ENCODE measurements at places on chromosomes 2 and 18.

GRCh38 chr2:143808166-143808565 is 678.9 kb downstream of the ARHGAP15 start:
- no peak for DNase-seq

GRCh38 chr18:58354051-58354450 is 274.8 kb downstream of the ALPK2 start:
- no peak for DNase-seq

DNA sequence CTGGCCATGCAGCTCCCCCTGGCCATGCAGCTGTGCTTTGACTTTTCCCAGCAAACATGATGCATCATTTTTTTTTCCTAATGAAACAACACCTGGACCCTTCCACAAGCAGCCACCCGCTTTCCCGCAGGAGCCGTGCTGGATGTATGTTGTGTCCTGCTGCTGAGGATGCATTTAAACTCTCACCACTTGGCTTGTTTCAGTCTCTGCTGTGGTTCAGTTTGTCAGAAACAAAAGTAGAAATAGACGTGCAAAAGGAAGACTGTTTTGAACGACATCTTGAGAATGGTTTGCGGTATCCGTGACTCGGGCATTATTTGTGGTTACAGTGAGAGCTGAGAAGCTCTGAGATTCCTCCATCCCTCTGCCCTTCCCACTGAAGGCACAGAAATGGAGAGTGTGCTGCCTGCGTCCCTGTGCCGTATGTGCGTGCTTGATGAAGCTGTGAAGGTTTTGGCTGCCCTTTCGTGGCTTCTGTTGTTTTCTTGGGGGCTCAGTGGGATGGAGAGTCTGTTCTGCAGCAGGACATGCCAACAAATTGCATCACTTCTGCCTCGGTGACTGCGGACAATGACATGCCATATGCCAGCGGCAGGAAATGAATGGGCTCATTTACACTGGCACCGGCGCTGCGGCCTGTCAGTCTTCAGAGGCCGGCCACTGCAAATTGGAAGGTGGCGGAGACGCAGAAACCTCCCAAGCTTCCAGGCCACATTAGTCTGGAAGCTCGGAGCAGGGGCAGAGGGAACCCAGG is 417.7 kb upstream of the SALL3 start:
- no peak for DNase-seq

GRCh38 chr2:28413152-28413898 is 20.7 kb downstream of the FOSL2 start:
- no peak for DNase-seq

DNA sequence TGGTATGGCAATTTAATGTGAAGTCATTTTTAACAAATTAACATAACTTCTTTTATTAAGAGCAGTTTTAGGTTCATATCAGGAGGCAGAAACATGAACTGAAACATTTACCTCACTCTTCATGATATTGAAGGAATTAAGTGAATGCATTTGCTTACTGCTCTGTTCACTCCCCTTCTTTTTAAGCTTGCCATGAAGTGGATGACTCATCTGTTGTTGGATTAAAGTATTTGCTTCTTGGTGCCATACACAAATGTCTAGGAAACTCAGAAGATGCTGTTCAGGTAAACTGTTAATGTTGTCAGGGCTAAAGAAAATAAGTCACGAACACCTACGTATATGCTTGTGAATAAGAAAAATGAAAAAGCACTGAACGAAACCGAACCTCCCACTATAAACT is 10.2 kb upstream of the CABYR start:
- DNase-seq, result no peak

DNA sequence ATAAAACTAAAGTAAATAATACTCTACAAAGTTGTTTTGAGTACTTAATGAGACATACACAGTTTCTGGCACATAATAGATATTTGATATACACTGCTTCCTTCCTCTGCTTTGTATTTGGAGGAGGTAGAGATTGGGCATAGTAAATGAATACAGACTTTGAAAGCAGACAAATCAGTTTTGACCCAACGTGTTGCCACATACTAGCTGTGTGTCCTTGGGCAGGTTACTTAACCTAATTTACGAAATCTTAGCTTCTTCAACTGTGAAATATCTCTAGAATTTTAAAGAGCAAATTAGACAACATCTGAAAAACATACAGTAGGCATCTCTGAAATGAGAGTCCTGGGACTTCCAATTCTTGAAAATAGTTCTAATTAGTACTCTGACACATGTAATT is 425.4 kb downstream of the TGIF1 start:
- no peak for DNase-seq

GRCh38 chr2:160680294-160680693 is 186.7 kb upstream of the RBMS1 start:
- DNase-seq, result no peak

DNA sequence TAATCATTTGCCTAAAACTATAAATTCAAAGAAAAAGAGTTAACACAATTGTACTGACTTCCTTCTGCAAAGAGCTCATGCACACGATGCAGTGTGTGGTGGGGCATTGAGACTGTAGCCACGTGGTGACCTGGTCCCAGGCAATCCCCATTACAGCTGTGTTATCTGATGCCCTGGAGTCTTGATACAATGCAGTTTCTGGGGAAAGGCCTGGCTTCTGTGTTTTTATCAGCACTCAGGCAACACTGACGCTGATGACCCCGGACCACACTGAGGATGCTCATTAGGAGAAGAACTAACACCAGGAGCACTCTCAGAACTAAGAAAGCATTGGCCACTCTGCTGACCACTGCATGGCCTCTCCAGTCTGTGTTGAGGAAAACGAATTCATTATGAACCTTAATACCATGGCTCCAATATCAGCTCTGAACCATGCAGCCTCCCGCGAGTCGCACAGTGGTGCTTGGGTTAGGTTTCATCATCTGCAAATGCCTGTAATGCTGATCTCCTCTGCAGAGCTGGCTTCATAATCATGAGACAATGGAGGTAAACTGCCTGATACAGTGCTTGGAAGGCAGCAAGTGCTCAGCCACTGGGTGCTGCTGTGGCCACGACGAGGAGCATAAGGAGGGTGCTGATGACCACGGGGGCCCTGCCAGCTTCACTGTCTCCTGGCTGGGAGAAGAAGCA is 218.5 kb downstream of the MYT1L start:
- no peak for DNase-seq

DNA sequence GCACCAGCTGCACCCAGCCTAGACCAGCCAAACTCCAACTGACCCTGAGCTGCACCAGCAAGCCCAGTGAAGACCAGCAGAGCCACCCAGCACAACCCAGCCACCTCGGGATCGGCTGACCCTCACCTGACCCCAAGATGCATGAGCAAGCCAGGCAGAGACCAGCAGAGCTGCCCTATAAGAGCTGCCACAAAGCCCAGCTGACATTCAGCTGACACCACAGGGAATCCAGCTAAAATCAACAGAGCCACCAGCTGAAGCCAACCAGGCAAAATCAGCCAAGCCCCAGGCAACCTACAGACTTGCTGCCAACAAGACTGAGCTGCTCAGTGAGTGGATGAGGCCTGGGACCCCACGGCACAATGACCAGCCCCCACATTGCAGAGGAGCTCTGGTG is 54.6 kb downstream of the CYP27C1 start:
- DNase-seq, result no peak

GRCh38 chr2:199339891-199340605 is 117.7 kb downstream of the SATB2 start:
- no peak for DNase-seq

DNA sequence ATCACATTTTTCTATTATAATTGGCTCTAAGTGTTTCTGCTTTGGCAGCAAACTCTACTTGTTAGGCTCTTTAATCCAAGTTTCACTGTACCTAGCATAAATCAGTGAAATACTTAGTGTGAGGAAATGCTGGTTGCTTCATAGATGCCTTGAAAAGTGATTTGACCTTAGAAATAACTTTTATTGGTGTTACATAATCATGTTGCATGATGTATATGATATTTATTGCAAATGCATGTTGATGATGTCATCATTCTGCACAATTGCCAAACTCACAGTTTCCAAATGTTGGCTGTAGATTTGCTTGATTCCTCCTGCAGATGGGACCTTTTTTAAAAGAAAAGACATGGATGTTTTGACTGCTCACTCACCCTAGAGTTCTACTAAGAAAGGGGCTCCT is 137.6 kb upstream of the BCL2L11 start:
- no peak for DNase-seq

All from activated T-helper 1 cell treated with anti-CD3 and anti-CD28 coated beads, Interleukin-2, amount 50 U/mL, for 16 hours (primary cell).